ENCODE measurements at places on chromosomes 13 and 19.

DNA sequence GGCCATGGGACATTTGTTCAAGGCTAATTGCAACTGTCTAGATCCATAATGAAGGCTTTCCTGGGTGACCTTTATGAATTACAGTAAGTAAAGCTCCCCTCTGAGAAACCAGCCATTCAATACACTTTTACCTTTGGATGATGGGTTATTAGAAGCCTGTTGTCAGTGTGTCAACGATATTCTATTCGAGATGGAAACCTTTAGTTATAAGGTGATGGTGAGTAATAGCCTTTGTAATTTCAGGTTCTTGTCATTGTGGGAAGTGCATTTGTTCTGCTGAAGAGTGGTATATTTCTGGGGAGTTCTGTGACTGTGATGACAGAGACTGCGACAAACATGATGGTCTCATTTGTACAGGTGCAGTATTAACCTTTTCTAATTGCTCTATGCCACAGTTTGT is 261.7 kb downstream of the ITGBL1 start:
- DNase-seq: no peak

DNA sequence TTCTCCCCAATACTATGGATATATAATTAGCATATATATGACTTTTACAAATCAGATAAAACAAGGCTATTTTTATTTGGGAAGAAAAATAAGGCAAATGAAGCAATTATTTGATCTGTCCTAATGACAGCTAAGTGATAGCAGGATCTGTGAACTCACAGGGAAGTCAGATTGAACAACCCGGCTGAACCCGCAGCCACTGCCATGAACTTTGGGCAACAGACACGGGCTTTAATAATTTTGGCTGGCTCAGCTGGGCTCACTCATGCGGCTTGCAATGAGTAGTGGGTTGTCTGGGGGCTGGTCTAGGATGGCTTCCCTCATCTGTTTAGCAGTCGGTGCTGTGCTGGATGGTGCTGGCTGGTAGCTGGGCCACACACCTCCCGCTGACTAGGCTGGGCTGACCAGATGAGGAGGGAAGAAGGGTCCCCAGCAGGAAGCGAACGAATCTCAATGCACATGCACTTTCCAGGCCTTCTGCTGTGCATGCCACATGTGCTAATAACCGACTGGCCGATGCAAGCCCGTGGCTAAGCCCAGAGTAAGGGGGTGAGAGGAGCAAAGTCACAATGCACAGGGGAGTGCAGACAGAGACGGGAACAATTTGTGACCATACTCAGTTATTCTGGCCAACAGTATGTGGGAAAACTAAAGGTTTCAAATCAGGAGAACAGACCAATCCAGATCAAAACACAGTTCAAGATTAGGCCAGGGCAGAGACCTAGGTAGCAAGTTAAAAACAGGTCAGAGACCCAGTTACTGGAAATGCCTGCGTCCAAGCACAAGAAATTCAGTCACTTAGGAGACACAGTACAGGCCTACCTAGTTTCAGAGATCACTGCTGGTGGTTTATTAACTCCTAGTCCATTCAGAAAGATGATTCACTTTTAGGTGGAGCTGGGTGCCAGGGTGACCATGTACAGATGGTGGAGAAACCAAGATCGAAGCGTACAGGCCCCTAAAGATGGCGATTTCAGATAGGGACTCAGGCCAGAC is 22.3 kb downstream of the CRYL1 start:
- DNase-seq: no peak

- peak; percentile 59 for DNase-seq
Observed at GRCh38 chr13:39353988-39354387, 249.0 kb downstream of the LHFPL6 start.

DNA sequence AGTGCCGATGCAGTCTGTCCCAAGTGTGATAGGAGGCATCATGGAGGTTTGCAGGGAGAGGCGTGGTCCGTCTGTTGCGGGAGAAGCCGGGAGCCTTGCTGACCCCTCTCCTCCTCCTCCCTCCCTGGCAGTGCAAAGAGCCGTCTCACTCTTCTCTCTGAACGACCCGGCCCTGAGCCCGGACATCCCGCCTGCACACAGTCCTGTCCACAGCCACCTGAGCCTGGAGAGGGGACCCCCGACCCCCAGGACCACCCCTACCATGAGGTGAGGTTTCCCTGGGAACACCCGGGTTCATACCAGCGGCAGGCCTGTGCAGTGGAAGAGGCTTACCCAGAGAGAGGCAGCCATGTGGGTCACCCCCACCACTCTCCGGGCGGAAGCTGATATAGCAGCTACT is 22.3 kb downstream of the DPF1 start:
- DNase-seq: no peak

DNA sequence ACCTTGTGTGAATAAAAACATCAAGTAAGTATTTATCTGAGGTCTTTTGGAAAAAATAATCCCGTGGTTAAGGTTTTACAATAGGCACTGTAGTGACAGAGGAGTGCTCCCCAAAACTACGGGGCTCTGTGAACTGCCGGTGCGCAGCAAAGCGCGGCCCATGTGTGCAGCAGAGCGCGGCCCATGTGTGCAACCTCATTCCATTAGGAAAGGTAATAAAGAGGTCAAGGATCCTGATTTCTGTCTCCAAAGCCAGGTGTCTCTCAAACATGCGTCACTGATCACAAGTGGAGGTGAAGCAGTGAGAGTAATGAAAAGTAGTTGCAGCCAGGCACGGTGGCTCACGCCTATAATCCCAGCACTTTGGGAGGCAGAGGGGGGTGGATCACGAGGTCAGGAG is 58.7 kb downstream of the MRPL57 start:
- no peak for DNase-seq

DNA sequence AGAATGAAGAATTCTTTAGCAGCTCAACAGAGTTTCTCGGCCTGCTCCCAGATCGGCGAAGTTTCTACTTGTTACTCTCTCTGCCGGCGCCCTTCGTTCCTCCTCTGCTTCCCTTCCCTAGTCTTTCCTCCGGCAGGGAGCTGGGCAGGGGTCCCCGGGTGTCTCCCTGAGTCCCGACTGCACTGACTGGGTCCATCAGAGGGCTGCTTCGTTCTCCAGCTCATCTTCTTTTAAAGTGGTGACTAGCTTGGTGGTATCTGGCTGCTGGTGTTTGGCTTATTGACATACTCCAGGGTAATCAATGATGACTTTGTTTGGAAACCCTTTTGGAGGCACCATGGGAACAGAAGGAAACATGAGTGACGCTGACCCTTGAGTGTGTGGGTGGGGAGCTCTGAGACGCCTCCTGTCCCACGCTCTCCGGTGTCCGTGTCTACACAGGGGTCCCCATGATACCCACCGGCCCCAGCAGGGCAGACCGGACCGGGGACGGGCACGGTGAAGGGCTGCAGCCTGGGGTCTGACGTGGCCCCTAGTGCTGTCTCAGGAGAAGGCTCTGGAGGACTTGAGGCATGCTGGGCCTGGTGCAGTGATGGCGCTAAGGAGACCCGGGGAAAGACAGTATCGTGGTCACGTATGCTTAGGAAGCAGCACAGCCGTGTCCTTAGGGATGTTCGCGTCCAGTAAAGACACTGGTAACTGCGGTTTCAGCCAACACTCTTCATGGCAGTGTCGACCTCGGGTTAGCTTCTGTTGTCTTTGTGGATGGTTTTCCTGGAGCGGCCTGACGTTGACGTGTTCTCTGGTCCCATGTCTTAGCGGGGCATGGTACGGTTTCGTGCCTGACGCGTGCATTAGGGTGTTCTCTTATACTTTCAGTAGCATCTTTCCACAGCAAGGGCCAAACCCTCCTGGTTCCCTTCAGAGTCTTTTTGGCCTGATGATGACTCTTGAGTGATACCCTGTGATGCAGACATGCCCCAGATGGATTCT is 23.8 kb downstream of the NAXD start:
- no peak for DNase-seq

DNA sequence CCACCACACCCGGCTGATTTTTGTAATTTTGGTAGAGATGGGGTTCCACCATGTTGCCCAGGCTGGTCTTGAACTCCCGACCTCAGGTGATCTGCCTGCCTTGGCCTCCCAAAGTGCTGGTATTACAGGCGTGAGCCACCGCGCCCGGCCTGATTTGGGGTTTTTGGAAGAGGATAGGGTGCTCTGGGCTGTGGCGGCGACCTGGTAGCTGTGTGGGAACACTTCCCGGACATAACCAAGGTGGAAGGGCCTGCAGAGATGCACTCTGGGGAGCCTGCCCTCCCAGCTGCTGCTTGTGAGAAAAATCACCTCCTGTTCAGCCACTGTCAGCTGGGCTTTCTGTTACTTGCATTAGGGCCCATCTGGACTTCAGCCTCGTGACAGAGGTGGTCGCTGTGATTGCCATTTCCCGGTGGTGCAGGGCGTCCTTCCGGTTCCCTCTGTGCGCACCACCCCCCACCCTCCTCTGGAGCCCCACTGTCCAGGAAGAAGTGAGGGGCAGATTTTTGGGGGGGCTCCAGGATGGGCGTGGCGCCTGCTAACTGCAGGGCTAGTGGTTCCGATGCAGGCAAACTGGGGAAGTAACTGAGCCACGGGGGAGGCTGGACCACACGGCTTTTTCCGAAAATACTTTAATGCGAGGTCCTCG is 7.5 kb downstream of the IL4I1 start:
- no peak for DNase-seq

DNA sequence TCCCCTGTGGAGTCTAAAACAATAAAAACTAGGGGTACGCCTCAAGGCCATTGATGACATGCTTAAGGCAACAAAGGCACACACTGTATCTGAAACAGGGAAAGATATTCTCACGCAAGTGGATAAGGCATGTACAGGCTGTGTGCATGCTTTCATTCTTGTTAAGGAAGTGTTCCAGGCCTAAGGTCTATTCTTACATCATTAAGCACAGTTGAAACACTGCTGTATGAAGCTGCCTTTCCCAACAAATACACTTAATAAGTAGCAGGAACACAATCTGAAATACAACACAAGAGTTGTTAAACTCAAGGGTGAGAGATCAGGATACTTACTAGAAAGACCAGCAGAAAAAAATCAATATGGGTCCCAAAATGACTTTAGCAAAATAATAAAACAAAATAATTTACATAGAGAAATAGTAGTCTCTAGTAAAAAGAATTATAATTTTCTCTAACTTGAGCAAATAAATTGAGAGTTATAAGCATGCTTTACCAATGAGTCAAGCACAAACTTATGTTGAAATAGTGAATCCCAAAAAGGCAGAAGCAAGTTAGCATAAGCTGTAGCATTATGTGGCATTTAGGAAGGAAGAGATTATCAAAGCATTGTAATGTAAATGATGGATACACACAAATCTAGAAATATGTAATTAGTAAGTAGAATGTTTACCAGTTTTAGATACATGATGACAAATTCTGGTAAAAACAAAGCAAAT is 796.9 kb downstream of the SLITRK1 start:
- peak; percentile 43 for DNase-seq

- DNase-seq: no peak
Observed at GRCh38 chr13:40394304-40394985, 272.0 kb downstream of the FOXO1 start.

- DNase-seq: no peak
Observed at GRCh38 chr13:112883241-112883945, 85.6 kb upstream of the MCF2L start.

DNA sequence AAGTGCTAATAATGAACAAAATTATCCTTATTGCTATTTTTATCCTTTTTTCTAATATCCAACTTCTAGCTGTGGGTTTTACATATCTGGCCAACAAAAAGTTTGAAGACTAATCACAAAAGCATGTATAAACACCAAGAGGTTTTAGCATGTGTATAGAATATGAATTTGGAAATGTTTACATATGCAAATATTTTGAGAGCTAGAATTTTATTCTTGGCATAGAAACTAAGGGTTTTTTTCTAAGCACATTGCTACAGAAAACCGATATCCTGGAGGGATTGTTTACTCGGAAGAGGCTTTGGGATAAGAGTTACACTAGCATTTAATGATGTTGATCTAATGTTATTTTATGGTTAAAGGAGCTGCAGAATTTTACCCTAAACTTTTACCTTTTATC is 392.1 kb downstream of the EFNB2 start:
- DNase-seq: peak; percentile 45

- no peak for DNase-seq
Observed at GRCh38 chr13:110215606-110216005, 91.4 kb downstream of the COL4A1 start.

GRCh38 chr19:18833141-18833476 is 1.4 kb downstream of the UPF1 start:
- DNase-seq: no peak

DNA sequence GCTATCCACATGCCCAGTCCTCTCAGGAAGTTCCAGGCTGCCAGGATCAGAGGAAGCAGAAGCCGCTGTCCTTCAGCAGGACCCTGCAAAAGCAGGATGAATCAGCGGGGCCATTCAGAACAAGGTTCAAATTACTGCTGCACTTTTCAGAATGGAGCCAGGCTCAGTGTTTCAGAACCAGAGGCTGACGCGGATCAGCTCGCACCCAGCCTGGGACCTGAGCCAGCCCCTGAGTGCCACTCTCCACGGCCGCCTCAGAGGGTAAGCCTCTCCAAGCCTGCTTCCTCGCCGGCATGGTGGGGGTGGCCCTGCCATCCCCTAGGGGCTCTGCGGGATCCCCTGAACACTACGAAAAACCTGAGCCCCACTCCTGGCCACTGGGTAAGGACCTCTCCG is 24.7 kb downstream of the RASA3 start:
- DNase-seq: peak; percentile 85

DNA sequence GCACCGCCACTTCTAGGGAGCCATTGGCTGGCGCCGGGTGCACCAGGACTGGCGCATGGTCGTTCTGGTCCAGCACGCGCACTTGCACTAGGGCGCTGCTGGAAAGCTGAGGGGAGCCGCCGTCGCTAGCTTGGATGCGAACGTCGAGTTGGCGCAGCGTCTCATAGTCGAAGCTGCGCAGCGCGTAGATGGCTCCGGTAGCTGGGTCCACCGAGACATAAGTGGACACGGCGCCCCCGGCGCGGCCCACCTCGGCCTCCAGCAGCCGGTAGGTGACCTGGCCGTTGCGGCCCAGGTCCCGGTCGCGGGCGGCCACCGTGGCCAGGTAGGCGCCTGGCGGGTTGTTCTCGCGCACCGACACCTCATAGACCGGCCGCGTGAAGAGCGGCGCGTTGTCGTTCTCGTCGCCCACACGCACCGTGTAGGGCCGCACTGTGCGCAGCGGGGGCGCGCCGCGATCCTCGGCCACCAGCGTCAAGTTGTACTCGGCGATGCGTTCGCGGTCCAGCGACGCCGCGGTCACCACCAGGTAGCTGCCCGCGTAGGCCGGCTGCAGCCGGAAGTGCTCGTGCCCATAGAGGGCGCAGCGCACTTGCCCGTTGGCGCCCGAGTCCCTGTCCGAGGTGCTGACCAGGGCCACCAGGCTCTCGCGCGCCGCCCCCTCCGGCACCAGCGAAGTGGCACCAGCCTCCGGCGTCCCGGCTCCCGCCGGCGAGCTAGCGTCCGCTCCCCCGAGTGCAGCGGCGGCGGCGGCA is 1.7 kb downstream of the PCDH8 start:
- DNase-seq: peak; percentile 0
